IMR-90 (cell line): ENCODE measurements at places on chromosomes 3 and 15.

DNA sequence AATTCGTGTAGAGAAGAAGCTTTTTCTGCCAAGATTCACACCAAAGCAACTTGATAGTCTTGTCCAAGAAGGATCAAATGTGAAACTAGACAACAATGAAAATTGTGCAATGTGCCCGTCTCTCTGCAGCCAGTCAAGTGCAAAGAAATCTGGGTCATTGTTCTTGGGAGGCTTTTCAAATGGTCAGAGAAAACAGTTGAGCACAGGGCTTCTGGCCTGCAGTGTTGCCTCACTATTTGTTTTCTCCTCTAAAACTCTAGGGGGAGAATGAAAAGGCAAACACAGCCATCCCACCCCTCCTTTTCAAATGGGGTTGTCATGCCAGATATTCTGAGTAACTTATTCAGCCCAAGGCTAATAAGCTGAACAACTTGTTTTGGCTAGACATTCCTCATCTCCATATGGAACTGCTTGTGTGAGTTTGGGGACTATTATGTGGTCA, 417.6 kb upstream of the CDIN1 start:
- no peak overlapping the region for H3K4me3 ChIP-seq
- H3K4me1 ChIP-seq = peaks cover 5% of the 10 kb centered on the region
- no peak overlapping the region for H3K27ac ChIP-seq
- DNase-seq = no peak

DNA sequence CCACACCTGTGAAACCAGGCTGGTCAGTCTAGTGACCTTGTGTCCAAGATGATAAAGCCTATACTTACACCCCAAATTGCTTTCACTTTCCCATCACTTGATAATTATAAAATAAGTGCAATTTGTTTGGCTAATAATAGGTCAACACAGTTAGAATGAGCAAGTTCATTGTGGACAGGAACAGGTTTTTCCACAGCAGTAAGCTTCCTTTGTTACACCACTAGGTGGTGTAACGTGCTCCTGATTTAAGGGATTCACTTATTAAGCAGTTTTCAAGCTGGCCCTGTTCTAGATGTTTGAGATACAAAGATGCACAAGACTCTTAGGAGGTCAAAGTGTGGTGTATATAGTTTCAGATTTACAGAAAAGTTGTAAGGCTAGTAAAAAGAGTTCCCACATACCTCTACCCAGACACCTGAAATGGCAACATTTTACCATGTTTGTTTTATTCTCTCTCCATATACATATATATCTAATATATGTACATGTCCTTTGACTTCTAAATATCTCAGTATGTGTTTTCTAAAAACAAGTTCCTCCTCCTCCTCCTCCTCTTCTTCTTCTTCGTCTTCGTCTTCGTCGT, 6.8 kb upstream of the MFSD1 start:
- DNase-seq = peak; percentile 59
- no peaks in the 10 kb centered on the region for H3K36me3 ChIP-seq

GRCh38 chr3:112486811-112487505, 12.3 kb downstream of the BTLA start:
- no peaks in the 10 kb centered on the region for H3K36me3 ChIP-seq
- no peak for DNase-seq
- no peaks in the 10 kb centered on the region; the same call in 1 of the 2 replicates for H3K27me3 ChIP-seq
- no peak overlapping the region for H3K4me3 ChIP-seq

DNA sequence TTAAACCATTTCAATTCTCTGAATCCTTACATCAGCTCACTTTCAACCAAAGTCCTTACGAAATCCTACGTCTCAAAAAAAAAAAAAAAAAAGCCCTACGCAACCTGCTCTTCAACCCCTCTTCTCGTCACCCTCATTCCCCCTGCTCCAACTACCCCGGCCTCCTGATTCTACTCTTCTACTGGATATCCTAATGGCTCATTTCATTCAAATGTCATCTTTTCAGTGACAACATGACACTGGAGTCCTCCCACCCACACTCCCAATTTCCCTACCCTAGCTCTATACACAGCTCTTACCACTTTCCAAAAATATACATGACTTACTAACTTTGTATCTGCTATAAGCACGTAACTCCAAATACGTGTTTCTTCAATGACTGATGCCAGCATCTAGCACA, 11.5 kb downstream of the UBP1 start:
- DNase-seq = no peak
- H3K4me1 ChIP-seq = peaks cover 13% of the 10 kb centered on the region
- H3K27me3 ChIP-seq = no peaks in the 10 kb centered on the region
- peaks cover 2% of the 10 kb centered on the region; the same call in 1 of the 2 replicates for H3K36me3 ChIP-seq

GRCh38 chr3:28265641-28266040, 24.2 kb downstream of the CMC1 start:
- no peak overlapping the region for H3K27ac ChIP-seq
- no peak for DNase-seq
- H3K36me3 ChIP-seq = 0 out of 2 replicates have a peak, but pooled peaks cover 2% of the 10 kb centered on the region
- no peaks in the 10 kb centered on the region for H3K27me3 ChIP-seq
- no peaks in the 10 kb centered on the region for H3K4me1 ChIP-seq

GRCh38 chr3:72018343-72018984, 233.5 kb upstream of the PROK2 start:
- H3K27me3 ChIP-seq = no peaks in the 10 kb centered on the region
- DNase-seq = peak; percentile 7
- H3K27ac ChIP-seq = no peak overlapping the region

GRCh38 chr3:54761637-54762036, 166.2 kb downstream of the LRTM1 start:
- H3K27ac ChIP-seq = no peak overlapping the region
- DNase-seq = no peak
- peaks cover 16% of the 10 kb centered on the region for H3K4me1 ChIP-seq
- no peak overlapping the region for H3K4me3 ChIP-seq
- H3K36me3 ChIP-seq = no peaks in the 10 kb centered on the region

GRCh38 chr3:182583545-182583944, 209.8 kb upstream of the ATP11B start:
- no peak overlapping the region for H3K27ac ChIP-seq
- no peaks in the 10 kb centered on the region for H3K36me3 ChIP-seq
- DNase-seq = no peak
- H3K27me3 ChIP-seq = no peaks in the 10 kb centered on the region
- H3K4me1 ChIP-seq = no peaks in the 10 kb centered on the region

DNA sequence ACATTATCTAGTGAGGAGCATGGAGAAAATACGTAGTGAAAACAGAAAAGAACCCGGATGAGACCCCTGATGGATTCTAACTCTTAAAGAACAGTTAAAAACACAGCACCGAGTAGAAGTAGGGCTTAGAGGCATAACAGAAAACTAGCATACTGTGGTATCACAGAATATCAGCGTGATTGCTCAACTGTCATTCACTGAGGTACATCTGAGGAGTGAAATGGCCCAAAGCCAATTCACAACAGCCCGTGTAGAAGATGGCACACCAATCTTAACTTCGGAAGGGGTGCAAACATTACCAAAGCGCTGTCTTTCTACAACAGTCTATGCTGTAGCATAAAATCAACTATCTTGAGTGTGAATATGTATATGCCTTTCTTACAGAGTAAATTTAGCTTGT, 1.8 kb downstream of the CLASP2 start:
- peaks cover 4% of the 10 kb centered on the region for H3K4me1 ChIP-seq
- H3K4me3 ChIP-seq = peak overlapping the region; percentile 16; the same call in 1 of the 2 replicates
- H3K36me3 ChIP-seq = no peaks in the 10 kb centered on the region
- no peaks in the 10 kb centered on the region for H3K27me3 ChIP-seq
- no peak overlapping the region for H3K27ac ChIP-seq

GRCh38 chr15:92336419-92336987, 57.2 kb upstream of the ST8SIA2 start:
- no peaks in the 10 kb centered on the region for H3K36me3 ChIP-seq
- DNase-seq = no peak
- no peaks in the 10 kb centered on the region for H3K27me3 ChIP-seq
- H3K27ac ChIP-seq = no peak overlapping the region
- H3K4me3 ChIP-seq = no peak overlapping the region
- no peaks in the 10 kb centered on the region for H3K4me1 ChIP-seq

GRCh38 chr3:21991061-21991460, 240.1 kb upstream of the ZNF385D start:
- H3K4me1 ChIP-seq = no peaks in the 10 kb centered on the region
- H3K4me3 ChIP-seq = no peak overlapping the region
- no peak overlapping the region for H3K27ac ChIP-seq
- H3K27me3 ChIP-seq = no peaks in the 10 kb centered on the region
- DNase-seq = no peak
- no peaks in the 10 kb centered on the region for H3K36me3 ChIP-seq

DNA sequence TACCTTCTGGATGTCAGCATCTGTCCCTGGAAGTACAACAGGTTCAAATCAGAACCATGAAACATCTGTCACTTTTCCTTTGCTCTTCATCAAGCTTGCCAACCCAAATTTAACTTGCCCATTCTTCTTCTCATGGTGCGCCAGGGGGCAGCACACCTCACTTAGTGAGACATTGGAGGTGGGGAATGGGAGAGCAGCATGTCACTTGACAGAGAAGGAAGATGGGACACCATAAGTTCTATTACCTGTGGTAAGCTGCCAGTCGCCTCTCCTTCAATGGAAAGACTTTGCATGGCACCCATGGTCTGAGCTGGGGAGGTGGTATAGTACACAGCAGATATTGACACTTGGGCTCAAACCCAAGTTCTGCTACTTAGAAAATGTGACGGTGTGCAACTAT, 2.9 kb downstream of the SCN5A start:
- peak; percentile 34 for DNase-seq
- H3K4me1 ChIP-seq = peaks cover 3% of the 10 kb centered on the region
- H3K36me3 ChIP-seq = no peaks in the 10 kb centered on the region

GRCh38 chr3:106510206-106510605, 641.4 kb upstream of the CBLB start:
- no peak overlapping the region for H3K4me3 ChIP-seq
- DNase-seq = no peak
- no peaks in the 10 kb centered on the region; the same call in 1 of the 2 replicates for H3K4me1 ChIP-seq
- no peaks in the 10 kb centered on the region for H3K36me3 ChIP-seq
- H3K27ac ChIP-seq = no peak overlapping the region

- no peak overlapping the region for H3K27ac ChIP-seq
- no peaks in the 10 kb centered on the region for H3K27me3 ChIP-seq
- no peaks in the 10 kb centered on the region for H3K4me1 ChIP-seq
- H3K4me3 ChIP-seq = no peak overlapping the region
These were observed 72.0 kb downstream of the DHX30 start for GRCh38 chr3:47874913-47875312.

- no peaks in the 10 kb centered on the region for H3K4me1 ChIP-seq
- no peak overlapping the region for H3K27ac ChIP-seq
- H3K36me3 ChIP-seq = no peaks in the 10 kb centered on the region
- no peak overlapping the region for H3K4me3 ChIP-seq
- no peaks in the 10 kb centered on the region for H3K27me3 ChIP-seq
These were observed 47.2 kb downstream of the DIPK2A start for GRCh38 chr3:144018776-144019175.

- DNase-seq = peak; percentile 48
- no peaks in the 10 kb centered on the region for H3K27me3 ChIP-seq
- no peaks in the 10 kb centered on the region for H3K4me1 ChIP-seq
- no peak overlapping the region for H3K4me3 ChIP-seq
These were observed 28.5 kb downstream of the MFSD1 start for GRCh38 chr3:158830391-158830790.

DNA sequence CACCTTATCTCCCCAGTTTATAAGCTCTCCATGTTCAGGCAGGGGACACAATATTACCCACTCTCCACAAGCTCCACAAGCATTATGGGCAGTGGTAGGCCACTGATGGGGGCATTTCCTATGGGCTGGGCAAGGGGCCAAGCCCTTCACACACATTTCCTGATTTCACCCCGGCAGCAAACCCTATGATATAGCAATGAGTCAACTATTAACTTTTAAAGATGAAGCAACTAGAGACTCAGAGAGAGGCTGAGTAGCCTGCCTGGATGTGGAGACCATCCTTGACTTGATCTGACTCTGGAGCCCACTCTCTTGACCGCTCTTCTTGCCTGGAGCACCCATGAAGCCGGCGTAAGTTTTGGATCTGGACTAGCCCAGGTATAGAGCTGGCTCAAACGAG, 27.4 kb downstream of the FOXL2NB start:
- no peaks in the 10 kb centered on the region for H3K36me3 ChIP-seq
- H3K27me3 ChIP-seq = peaks cover 1% of the 10 kb centered on the region
- H3K4me1 ChIP-seq = no peaks in the 10 kb centered on the region

- H3K27me3 ChIP-seq = no peaks in the 10 kb centered on the region
- H3K36me3 ChIP-seq = 0 out of 2 replicates have a peak, but pooled peaks cover under 1% of the 10 kb centered on the region
- peak overlapping the region; percentile 39 for H3K27ac ChIP-seq
- peak; percentile 55 for DNase-seq
- peaks cover 2% of the 10 kb centered on the region for H3K4me1 ChIP-seq
These were observed 638 bp downstream of the WDR5B start for GRCh38 chr3:122415104-122415744.

- H3K4me1 ChIP-seq = peaks cover 20% of the 10 kb centered on the region
- no peaks in the 10 kb centered on the region for H3K36me3 ChIP-seq
- H3K27ac ChIP-seq = no peak overlapping the region
- no peaks in the 10 kb centered on the region for H3K27me3 ChIP-seq
These were observed 114.1 kb downstream of the DCLK3 start for GRCh38 chr3:36650271-36650671.

DNA sequence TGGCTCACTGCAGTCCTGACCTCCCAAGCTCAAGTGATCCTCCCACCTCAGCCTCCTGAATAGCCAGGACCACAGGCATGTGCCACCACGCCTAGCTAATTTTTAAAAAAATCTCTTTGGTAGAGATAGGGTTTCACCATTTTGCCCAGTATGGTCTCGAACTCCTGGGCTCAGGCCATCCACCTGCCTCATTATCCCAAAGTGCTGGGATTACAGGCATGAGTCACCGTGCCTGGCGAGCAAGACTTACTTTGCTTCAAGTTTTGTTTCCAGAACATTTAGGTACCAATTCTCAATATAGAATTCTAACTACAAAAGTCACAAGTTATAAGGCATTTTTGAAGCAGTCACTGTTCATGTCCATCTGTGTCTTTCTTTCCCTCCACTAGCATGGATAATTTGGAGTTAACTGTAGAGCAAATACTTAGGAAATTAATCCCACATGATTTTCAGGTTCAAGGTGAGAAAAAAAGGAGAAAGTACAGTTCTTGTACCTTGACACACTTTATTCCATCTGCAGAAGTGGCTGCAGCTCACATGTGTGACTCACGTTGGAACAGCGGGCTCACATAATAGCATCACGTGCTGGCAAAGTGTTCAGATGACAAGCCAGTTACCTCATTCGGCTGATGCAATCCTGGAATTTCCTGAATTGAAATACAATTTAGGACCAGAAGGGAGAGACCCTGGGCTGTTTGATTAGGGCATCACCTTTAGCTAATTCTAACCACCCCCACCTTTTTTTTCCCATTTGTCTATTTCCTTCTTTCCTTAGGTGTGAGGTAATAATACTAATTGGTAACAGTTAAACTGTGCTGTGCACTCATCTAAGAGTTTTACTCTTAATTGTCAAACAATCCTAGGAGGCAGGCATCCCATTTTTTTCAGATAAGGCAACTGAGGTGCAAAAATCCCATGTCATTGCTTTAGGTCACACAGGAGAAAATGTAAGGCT, 46.9 kb upstream of the NEDD4 start:
- H3K4me3 ChIP-seq = no peak overlapping the region
- H3K27me3 ChIP-seq = no peaks in the 10 kb centered on the region
- peak; percentile 98 for DNase-seq
- peak overlapping the region; percentile 98 for H3K27ac ChIP-seq

- no peak for DNase-seq
- no peaks in the 10 kb centered on the region for H3K27me3 ChIP-seq
- H3K36me3 ChIP-seq = no peaks in the 10 kb centered on the region
- peak overlapping the region; percentile 49; the same call in 1 of the 2 replicates for H3K27ac ChIP-seq
- peak overlapping the region; percentile 56 for H3K4me3 ChIP-seq
- peaks cover 16% of the 10 kb centered on the region for H3K4me1 ChIP-seq
These were observed 386 bp downstream of the SQOR start for GRCh38 chr15:45635191-45635638.
